ENCODE measurements at places on chromosomes 2 and 18.

GRCh38 chr18:3458952-3459853 is 9.2 kb downstream of the TGIF1 start:
- DNase-seq: no peak

GRCh38 chr2:231934441-231935206 is 8.4 kb upstream of the NPPC start:
- DNase-seq: no peak

DNA sequence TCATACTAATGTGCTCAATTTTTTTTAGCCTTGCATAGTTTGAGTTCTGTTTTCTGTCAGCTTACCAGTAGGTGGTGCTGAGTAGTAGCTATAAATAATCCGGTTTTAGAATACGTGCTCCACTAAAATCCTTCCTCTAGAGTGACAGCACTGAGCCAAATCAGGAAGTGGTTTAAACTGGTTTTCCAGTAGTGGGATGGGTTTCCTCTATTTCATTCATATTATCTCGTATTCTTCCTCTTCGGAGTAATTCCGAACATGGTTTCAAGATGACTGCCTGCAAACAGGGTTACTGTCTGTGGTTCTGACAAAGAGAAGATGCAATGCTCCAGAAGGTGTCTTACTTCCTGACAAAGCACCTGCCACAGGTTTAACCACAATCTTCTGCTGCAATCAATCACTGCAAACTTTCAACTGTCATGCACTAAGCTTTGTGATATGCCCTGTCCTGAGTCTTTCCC is 496.9 kb upstream of the VRK2 start:
- no peak for DNase-seq

- no peak for DNase-seq
Measured at GRCh38 chr2:194385376-194385775, 1271.7 kb upstream of the SLC39A10 start.

DNA sequence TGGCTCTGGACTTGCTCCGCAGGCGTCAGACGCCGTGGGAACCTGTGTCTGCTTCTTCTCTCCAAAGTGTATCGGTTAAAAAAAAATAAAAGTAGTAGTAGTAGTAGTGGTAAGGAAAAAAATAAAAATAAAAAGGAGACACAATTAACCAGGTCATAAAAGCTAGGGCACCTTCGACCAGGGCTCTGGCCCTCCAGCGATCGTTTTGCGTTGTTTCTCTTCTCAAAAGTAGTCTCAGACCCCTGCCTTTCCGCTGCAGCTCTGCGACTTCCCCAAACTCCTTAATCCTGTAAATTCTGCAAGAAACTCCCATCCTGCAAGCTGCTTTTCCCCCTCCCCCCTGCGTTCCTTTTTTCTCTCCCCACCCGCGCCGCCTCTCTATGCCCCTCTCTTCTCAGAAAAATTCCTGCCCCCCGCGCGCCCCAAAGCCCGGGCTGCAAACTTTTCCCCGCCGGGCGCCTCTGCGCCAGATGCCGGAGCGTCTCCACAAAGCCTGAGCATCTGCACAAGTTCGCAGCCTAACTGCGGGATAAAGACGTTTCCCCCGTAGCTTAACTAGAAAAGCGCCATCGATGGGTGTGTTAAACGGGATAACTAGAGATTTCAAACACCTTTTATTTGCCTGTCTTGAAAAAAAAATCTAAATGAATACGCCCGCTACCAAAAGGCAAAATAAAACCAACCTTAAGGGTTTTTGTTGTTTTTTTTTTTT is 1.8 kb upstream of the SALL3 start:
- no peak for DNase-seq

DNA sequence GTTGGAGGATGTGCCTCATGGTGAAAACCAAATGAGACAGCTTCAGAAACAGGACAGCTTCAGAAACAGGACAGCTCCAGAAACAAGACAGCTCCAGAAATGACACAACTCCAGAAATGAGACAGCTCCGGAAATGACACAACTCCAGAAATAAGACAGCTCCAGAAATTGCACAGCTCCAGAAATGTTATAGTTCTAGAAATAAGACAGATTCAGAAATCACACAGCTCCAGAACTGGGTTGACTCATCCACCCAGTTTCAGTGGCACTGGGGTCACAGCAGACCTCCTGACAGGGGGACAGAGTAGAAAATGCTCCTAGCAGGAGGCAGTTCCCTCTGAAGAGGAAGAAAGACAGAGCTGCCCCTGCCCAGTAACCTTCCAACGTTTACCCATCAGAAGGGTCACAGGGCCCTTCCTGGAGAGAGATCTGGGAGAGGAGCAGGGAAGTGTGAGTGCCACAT is 26.9 kb upstream of the COL6A3 start:
- no peak for DNase-seq

- DNase-seq: no peak
Measured at GRCh38 chr18:12998332-12999060, 7.3 kb downstream of the CEP192 start.

DNA sequence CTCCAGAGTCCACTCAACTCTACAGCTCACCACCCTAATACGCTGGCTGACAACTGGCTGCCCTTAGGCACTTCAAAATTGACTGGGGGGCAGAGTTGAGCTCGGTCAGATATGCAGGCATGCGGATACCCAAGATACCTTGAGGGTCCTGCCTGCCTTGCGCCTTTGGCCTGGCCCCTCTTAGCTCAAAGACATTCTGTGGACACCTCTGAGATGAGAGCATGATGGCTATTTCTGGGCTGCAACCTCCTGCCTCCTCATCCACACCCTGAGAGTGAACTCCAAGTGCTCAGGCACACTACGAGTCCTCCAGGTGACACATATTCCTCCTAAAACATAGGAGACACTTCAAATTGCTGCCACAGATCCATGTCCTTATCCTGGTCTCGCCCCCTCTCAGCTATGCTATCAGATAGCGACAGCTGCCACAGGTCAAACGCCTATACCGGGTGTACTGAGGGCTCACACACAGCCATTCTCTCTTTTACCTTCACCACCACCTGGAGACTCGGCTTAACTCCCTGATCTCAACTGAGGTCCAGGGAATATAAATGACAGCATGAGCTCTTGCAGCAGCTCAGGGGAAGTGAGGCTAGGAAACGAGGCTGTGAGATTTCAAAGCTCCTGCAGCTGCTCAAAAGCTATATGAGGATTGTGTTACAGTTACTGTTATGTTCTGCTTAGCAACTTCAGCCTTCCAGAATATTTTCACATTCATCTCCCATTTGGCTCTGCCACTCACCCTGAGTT is 60.5 kb upstream of the TEX51 start:
- DNase-seq: no peak

GRCh38 chr2:100964681-100965169 is 37.4 kb upstream of the RPL31 start:
- no peak for DNase-seq

GRCh38 chr2:43699761-43700160 is 23.5 kb upstream of the C1GALT1C1L start:
- no peak for DNase-seq

DNA sequence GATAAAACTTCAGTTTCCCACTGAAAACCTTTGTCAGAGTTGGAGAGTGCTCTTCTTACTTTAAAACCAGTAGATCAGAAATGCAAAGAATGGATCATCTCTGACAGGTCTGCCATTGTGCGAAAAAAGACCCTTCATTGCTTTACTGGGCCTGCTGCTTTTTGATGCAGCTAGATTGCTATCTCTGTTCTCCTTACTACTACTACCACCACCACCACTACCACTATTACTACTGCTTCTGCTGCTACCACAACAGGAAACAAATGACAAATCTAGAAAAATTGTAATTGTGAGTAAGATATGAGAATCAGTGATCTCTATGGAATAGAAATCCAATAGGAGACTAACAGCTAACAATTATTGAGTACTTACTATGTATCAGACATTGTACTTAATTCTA is 85.8 kb downstream of the PKP4 start:
- DNase-seq: no peak

- no peak for DNase-seq
Measured at GRCh38 chr2:51791496-51791895, 759.6 kb upstream of the NRXN1 start.

DNA sequence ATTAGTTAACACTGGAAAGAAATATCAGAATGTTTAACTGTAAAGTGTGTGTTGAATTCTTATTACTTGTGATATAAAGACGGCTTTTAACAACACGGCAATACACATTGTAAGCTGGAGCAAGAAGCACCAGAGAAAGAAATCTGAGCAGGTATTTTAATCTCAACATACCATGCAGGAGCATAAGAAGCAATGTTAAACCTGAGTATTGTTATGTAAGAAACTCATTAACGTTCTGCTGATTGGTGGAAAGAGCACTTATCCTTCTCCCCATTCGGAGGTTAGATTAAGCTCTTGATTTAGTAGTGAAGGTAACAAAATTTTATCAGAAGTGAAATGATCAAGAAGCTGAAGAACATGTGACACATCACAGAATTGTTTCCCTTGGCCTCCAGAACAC is 107.4 kb downstream of the EPC2 start:
- DNase-seq: no peak

DNA sequence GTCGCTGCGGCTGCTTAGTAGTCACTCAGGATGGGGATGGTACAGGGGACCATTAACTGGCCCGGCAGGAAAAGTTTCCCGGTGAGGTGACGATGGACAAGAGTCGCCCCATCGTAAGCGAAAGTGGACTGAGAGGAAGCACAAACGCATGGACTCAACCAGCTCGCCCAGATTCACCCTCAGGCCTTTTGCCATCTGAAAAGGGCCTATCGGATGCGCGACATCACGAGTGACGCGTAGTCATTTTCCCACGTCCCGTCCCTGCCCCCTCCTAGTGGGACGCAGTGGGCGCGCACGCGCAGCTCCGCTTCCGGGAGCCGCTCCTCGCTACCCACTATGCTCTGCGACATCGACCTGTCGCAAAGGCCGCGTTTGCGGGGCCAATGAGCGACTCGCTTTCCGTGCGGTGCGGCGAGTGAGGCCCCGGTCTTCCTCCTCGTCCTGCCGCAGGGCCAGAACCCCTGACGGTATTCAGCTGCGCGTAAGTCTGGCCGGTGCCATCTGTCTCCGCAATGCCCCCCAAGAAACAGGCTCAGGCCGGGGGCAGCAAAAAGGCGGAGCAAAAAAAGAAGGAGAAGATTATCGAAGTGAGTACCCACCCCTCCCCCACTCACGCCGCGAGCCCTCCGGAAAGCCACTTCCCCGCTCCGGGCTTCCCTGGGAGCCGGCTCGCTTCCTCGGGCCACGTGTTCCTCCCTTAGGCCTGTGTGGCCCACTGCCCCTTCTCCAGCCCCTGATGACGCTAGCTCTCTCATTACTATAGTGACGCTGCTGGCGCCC is at the start of gene ZC3H15:
TSS of gene ZC3H15 (plus strand) at position 390 of the 780 bp plus-strand sequence. CDS start at position 513, 123 bp downstream.
- peak; percentile 98 for DNase-seq

DNA sequence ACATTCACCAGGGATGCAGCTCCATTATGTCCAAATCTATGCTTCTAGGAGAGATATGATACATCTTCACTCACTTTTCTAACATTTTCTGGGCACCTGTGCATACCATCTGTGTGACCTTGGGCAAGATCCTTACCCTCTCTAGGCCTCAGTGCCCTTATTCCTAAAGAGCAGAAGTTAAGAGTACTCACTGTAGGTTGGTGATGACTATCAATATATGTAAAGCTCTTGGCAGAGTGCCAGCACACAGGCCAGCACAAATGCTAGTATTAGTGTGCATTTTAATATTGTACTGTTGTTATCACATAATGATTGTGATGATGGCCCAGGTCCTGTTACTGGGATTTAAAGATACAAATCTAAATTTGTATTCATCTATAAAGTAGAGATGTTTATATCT is 199.2 kb downstream of the RAD51AP2 start:
- no peak for DNase-seq

- no peak for DNase-seq
Measured at GRCh38 chr2:226991663-226992062, 155.8 kb downstream of the RHBDD1 start.

DNA sequence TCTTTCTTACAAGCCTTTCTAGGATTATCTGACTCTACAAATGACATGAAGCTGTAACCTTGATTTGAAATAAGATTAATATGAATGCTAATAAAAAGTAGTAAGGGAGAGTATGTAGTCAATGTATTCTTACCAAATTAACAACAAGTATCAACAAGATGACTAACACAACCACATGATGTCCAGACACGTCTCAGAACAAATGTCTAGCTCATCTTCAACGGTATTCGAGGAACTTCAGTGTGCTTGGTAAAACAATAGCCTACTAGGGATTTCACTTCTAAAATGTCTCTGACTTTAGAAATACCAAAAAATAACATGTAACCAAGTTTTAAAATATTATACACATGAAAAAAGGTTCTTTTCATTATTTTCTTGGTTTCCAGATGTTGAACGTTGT is 3.4 kb downstream of the HDLBP start:
- no peak for DNase-seq

- DNase-seq: no peak
Measured at GRCh38 chr2:191319186-191319585, 74.0 kb downstream of the MYO1B start.

GRCh38 chr2:113169586-113169985 is 4.2 kb upstream of the PSD4 start:
- no peak for DNase-seq

GRCh38 chr2:53407363-53408080 is 360.1 kb upstream of the CHAC2 start:
- DNase-seq: no peak

DNA sequence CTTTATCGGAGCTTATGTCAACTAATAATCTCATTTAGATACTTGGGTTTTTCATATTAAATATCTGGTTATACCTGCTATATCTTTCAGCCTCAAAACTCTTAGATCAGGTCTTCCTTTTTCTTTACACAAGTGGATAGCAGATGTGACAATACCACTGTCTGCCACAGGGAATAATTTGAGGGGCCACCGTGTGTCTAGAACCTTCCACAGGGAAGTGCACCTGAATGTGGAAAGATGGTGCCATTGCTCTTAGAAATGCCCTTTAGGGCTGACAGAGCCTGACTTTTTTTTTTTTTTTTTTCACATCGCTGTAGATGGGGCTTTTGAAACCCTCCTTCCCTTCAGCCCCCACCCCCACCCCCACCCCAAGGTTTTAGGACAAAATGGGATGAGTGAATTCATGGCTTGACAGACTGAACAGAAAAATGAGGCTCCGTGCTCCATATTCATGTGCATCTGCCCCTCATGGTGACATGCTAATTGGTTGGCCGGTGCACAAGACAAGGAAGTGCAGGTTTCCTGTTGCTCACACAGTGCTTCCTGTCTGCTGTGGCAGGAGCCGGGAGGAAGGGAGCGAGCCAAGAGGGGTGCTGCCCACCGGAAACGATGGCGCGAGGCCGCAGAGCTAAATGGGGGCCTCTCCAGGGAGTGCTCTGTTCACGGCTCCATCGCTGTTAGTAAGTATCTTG is 246.0 kb downstream of the LDLRAD4 start:
- DNase-seq: peak; percentile 76

GRCh38 chr2:32838418-32838817 is 108.3 kb upstream of the LTBP1 start:
- peak; percentile 14 for DNase-seq

Measured in CD4-positive, alpha-beta T cell treated with Interleukin-4 for 1 hour (primary cell).